ENCODE measurements at places on chromosomes 2 and 18.

DNA sequence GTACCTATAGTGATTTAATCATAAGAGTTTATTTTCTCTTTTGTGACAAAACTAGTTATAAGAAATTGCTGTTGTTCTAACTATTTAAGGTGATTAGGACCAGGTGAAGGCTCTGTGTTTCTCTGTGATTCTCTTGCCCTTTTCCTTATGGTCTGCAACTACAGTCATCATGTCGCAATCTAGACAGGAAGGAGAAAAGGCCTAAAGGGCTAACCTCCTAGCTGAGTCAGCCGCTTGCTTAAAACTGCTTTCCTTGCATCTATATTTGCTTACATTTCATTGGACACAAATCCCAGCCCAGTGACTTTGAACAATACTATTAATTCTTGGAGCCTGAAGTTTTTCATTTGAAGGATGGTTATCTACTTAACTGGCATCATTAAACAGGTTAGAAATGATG is 93.1 kb downstream of the PIK3C3 start:
- peak; percentile 71 for DNase-seq

DNA sequence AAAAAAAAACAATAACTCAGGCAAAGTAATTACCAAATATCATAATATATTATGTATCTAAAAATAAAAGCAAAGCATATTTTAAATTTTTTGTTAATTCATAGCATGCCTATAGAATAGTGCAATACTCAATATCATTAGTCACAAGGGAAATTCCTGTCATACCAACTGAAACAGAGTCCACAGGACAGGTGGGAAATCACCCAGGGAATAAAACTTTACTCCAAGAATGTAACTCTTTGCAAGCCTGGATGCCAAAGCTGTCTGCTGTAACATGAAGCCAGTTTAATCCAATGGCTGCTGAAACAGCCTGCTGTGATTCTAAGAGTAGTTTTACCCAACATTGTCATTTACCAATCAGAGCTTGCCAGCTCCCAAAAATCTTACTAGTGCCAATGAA is 40.0 kb upstream of the SULT1C3 start:
- DNase-seq, result no peak

DNA sequence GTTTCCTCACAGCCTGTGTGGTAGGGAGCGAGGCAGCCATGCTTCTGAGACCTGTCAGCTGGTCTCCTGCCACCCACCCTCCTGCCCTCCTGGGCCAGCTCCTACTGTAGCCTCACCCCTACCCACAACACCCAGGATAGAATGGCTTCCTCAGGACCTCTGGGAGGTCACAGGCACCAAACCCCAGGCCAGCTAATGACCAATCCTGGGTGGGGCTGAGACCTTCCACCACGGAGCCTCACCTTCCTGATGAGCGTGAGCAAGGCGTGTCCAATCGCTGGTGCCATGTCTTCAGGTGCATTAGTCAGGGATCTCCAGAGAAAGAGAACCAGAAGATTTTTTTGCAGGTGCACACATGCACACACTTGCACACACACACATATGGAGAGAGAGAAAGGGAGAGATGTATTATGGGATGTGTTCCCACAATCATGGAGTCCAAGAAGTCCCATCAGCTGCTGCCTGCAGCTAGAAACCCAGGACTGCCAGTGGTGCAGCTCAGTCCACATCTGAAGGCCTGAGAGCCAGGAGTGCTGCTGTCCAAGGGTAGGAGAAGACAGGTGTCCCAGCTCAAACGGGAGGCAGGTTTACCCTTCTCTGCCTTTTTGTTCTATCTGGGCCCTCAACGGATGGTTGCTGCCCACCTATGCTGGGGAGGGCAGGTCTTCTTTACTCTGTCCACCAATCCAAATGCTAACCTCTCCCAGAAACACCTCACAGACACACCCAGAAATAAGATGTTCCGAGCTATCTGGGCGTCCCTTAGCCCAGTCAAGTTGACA is 70.4 kb upstream of the HDAC4 start:
- DNase-seq, result no peak

DNA sequence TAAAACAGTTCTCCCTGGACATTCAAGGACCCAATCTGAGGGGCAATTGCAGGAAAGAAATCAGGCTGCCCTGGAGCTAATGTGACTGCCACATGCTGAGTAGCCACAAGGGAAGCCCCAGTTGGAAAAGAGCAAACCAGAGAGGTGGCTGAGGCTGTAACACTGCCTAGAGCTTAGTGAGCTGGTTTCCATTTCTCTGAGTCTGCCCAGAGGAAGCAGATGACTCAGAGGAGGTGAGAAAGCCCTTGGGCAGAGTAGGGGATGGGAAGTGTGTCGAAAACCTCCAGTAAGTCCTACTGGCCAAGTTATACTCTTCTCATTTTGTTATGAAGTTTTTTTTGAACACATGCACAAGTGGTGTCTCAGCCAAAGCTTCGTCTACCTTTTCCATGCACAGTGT is 753.0 kb downstream of the CNTNAP5 start:
- no peak for DNase-seq

DNA sequence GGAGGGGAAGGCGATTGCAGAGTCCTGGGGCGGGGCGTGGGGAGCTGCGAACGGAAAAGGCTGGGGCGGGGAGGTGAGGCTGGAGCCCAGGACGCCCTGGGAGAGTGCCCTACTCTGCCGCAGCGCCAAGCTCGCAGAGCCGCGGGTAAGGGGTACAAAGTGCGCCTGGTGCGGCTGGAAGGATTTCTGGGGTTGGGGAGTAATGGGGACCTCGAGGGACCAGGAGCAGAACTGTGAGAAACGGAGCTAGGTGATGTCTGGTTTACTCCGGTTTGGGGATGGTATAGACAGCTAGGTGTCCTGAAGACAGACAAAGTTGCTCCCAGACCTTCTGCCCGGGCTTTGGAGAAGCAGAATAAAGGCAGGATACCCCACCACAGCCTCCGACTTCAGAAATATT is 718 bp upstream of the NXPH2 start:
- no peak for DNase-seq

GRCh38 chr18:53755914-53756609 is 468.4 kb downstream of the MBD2 start:
- DNase-seq, result no peak

DNA sequence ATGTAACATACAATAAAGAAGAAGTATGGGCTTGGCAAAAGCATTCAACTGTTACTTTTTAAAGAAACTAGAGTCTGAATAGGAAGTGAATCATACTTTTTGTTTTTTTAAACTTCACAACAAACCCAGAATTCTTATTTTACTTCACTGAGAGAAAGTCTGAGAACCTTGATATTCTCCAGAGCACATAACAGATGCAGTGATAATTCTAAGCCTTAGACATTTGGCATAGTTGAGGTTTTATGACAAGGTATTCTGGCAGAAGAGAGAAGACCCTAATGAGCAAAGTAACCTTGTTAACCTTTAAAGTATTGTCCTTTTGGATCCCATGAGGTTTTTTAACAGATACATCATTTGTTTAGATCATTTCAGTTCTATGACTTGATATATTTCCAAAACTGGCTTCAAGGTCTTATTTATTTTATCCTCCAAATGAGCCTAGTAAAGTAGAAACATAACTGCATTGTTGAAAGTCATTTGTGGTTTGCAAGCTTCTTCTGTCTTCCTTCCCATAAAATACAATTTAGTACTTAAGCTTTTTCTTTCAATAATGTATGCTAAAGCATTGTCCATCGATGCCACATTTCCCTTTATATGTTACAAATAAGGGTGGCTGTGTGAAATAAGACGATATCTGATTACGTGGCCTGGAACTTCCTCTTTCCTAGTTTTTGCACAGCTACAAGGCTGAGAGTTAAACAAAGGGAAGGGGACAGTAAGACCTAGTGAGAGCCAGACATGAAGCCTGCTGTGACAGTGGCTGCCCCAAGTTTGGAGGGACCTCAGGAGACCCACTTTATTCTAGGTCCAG is 86.1 kb upstream of the ITPRID2 start:
- DNase-seq, result no peak

DNA sequence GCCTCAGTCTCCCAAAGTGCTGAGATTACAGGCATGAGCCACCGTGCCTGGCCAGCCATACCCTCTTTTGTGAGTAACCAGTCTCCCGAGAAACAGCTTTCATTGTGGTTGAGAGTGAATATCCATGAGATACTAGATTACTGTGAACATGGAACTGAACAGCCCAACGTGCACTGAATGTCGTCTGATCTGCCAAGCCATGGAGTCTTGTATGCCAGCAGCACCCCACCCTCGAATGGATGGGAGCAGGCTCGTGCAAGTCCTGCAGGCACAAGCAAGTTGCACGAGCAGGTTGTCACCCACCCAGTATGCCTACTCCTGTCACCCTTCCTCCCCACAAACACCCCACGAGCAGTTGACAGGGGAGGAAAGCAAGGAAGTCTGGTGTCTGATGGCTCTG is 36.5 kb upstream of the TFCP2L1 start:
- no peak for DNase-seq

GRCh38 chr2:69238449-69239031 is 148.5 kb downstream of the GFPT1 start:
- peak; percentile 93 for DNase-seq

- DNase-seq, result no peak
These were observed 42.5 kb downstream of the TANC1 start for GRCh38 chr2:159010963-159011362.

DNA sequence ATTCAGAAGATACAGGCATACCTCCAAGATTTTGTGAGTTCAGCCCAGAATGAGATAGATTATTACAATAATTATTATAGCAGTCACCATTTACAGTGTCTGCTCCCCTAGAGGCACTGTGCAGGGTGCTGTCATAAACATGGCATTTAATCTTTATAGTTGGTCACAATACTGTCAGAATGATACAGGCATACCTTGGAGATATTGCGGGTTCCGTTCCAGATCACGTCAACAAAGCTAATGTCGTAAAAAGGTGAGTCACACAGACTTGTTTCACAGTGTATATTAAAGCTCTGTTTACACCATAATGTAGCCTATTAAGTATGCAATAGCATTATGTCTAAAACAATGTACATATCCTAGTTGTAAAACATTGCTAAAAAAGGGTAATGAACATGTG is 45.6 kb downstream of the ZRANB3 start:
- no peak for DNase-seq

- no peak for DNase-seq
These were observed 84.4 kb upstream of the RAB6C start for GRCh38 chr2:129895061-129895460.

DNA sequence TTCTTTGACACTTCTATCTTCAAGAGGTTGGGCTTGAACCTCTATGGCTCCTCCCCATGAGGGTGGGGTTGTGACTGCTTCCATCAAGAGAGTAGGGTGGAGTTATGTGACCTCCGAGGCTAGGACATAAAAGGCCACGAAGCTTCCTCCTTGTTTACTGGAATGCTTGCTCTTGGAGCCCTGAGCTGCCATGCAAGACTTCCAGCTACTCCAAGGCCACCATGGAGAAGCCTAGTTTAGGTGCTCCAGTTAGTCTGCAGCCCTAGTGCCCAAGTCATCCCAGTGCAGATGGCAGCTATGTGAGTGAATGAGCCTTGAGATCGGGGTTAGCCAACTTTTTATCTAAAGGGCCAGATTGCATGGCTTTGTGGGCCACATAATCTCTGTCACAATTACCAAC is 2.4 kb upstream of the MERTK start:
- DNase-seq, result no peak

DNA sequence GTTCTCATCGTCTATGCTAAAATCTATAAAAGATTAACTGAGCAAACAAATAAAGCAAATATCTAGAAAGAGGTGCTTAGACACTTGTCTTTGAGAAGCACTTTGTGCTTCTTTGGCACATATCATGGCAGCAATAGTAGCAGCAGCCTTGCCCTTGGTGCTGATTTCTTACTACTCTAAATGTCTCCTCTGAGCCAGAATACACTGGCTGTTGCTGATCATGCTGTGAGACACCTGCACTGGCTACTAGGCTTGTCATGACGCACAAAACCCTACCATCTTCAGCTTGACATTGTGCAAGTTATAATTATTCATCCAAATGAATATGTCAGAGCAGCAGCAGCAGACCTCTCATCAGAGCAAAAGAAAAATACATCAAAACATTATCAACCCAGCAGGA is 46.7 kb downstream of the FANCL start:
- no peak for DNase-seq

DNA sequence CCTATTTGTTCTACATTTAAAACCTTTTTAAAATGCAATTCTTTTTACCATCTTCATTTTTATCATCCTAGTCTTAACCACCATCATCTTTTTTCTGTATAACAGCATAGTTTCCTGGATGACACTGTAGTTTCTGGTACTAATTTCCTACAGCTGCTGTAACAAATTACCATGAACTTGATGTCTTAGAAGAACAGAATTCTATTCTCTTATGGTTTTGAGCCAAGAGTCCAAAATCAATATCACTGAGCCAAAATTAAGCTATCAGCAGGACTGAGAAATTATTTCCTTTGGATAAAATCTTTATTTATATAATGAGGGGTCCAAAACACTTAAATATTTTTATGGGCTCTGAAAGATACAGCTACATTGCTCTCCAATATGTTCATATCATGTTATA is 539.3 kb downstream of the METTL4 start:
- DNase-seq, result no peak
